Adrenal gland (tissue), 19 donors: ENCODE measurements at places on chromosomes 11 and 22.
A peak's percentile ranks its signal among the peaks of the same experiment; 100 is the strongest.

DNA sequence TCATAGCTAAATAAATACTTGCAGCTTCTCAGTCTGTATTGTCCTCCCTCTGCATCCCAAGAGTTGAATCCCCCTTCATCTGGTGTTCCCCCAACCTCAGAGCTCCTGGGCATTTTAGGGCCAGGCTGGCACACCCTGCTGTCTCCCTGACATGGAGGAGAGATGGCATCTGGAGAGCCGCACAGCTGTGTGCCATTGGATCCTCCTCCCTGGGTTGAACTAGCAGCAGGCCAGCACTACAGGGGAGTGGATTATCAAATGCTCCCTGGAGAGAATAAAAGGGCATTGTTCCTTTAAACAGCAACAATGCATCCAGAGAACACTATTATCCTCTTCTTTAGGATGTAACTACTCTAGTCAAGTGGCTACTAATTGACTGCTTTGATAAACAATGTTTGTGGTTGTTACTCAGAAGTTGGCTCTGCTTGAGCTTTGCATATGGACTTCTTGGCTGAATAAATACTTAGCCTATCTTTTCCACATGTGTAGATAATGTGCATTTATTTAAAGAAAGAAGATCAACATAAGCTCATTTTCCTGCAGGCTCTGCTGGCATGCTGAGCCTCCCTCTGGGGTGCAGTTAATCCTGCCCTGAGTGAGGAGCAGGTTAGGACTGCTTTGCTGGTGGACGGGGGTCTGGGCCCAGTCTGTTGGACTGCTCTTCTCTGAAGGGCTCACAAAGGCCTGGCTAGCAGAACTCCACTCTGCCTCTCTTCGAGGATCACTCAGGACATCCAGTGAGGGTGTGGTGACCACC lies 897.2 kb downstream of the TBC1D22A start:
- DNase-seq: no peak

- DNase-seq: peak; percentile 95
These were observed 1.0 kb upstream of the SESN3 start for GRCh38 chr11:95231881-95232605.

DNA sequence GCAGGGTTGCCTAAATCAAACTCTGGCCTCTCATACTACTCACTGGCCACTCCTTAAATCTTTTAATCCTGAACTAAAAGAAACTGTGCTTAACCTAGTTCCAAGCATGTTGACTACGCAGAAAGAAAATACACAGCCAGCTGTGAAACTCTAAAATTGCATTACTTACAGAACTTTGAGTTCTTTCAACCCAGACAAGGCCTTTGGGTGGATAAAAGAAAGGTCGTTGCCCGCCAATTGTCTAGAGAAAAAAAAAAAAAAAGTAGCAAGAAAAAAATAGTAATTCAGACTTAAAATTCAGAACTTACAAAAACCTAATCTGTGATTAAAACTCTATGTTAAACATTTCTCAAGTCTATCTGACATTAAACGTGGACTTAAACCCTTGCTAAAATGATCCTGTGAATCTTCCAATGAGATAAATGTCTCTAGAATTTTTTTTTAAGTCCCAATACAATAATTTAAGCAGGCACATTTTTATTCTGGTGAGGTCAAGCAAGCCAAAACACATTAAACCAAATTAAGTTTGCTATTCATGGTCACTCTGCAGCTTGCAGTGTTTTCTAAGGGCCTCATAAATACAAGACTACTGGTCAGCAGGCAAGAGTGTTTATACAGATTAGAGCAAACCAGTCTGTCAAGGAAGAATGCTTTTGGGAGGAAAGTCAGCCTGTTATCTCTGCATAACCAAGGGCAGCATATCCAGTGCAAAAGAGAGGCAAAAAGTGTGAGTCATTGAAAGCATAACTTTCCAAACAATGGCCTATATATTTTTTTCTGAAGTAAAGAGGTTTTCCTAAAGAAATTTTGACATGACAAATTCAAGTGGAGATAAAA lies 29.5 kb upstream of the CCDC34 start:
- no peak for DNase-seq

DNA sequence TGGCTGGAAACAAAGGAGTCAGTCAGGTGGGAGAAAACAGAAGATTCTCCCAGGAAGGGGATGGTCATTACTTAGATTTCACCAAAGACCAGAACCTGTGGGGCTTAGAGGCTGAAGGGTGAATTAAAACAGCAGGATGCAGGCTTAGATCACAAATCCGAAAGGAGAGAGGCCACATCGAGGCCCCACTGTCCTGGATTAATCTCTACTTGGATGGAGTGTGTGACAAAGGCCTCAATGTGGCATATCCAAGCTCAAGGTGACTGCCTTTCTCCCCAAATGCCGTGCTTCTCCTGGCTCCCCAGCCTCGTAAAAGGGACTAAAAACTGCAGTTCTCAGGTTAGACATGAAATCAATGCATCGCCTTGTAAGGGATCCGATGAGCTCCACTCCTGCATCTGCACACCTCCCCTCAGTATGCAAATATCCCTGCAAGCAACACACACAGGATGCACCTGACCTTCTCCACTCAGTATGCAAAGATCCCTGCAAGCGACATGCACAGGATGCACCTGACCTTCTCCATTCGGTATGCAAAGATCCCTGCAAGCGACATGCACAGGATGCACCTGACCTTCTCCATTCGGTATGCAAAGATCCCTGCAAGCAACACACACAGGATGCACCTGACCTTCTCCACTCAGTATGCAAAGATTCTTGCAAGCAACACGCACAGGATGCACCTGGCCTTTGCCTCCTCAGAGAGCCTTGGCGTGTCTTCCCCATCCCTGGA lies 447.4 kb downstream of the BRD1 start:
- DNase-seq: no peak

- DNase-seq: no peak
These were observed 10.3 kb upstream of the PNPLA5 start for GRCh38 chr22:43901976-43902643.

DNA sequence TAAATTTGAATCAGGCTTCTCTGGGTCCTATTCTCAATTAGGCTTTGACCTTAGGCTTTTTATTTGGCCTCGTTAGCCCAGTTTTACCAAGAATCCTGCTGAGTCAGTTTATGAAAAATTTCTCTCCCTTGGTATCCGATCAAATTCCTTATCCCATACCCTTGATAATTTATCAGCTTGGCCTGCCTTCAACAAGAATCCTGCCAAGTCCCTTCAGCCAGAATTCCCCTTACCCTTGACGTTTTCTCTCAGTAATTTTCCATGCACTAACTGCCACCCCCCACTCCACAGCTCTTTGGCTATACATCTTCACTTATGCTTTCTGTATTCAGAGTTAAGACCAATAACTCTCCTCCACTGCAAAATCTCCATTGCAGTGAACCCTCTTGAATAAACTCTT lies 811.0 kb upstream of the CCDC90B start:
- DNase-seq: peak; percentile 61

- no peak for DNase-seq
These were observed 49.8 kb downstream of the SMCO4 start for GRCh38 chr11:93493252-93493897.

GRCh38 chr11:113540416-113541330 lies 65.5 kb upstream of the DRD2 start:
- DNase-seq: no peak

GRCh38 chr22:32985899-32986765 lies 72.0 kb downstream of the SYN3 start:
- peak; percentile 82 for DNase-seq

DNA sequence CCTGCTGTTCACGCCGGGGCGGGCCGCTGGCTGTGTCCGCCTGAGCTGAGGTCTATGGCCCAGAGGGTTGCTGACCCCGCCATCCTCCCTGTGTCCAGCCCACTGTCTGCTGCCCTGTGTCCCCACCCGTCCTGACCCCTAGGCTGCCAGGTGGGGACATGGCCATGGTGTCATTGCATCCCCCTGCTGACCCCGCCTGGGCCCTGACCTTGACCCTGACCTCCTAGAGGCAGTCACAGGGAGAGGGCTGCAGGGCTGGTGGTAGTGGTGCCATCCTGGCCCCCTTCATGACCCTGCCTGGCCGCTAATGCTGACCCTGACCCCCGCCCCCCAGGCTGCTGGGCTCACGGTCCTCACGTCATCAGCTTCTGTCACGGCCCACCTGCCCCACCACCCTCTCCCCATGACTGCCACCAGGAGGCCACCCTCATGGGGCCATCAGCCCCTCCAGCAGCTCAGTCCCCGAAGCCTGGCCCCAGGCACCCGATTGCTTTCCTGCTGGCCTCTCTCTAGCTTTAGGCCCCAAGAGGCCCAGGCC lies 285.9 kb downstream of the BRD1 start:
- DNase-seq: no peak

DNA sequence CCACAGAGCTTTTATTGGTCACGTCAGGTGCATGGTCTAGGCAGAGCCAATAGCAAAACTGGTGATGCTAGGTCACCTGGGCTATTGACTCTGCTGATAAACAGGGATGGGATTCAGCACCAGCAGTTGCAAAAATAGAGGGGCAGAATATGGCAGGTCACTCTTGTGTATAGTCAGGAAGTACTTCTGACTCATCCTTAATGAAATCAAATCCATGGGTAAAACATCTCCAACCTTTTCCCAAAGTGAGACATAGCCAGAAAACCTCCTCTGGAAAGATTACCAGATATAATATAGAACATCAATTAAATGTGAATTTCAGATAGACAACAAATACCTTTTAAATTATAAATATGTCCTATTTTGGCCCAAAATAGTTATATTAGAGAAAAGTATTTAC lies 383.2 kb downstream of the METTL15 start:
- DNase-seq: no peak

- DNase-seq: no peak
These were observed 39.9 kb downstream of the MN1 start for GRCh38 chr22:27761665-27762064.

DNA sequence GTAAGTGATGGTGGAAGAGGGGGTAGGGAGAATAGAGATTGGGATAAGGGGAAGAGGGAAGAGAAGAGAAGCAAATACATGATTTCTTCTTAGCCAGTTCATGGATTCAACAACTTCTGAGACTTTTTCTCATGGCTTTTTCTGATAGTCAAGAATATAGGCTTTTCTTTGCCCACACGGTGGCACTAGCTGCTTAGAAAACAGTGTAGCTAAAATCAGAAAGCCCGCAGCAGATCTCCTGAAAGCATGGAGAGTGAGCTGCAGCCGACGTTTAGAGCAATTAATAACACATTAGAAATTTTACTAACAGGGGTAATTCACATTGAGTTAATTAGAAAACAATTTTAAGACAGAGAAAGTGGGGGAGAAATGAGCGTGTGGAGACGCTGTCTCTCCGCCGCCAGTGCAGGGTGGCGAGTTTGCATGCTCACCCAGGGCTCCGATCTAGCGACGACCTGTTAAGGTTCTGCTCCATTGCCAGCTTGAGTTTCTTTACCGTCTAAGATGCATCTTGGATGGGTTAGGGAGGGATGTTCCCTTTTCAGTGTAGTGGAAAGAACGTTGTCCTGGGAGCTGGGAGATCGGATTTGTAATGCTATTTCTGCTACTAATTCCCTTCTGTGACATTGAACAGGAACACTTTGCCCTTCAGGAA lies 3.3 kb upstream of the RAG1 start:
- peak; percentile 55 for DNase-seq

DNA sequence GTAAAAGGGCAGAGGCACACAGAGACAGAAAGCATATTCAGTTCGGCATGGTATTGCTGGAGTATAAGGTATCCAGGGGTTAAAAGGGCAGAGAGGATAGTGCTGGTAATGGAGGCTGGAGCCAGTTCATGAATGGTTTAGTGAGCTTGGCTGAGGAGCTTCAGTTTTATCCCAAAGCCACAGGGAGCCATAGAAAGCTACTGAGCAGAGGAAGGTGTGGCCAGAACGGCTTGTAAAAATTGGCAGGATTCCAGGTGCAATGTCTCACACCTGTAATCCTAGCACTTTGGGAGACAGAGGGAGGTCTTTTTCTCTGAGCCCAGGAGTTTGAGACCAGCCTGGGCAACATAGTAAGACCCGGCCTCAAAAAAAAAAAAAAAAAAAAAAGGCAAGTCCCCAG lies 186.1 kb downstream of the MYO18B start:
- no peak for DNase-seq

GRCh38 chr11:16373768-16374167 lies 17.4 kb upstream of the SOX6 start:
- DNase-seq: no peak

- no peak for DNase-seq
These were observed 15.5 kb upstream of the CTSD start for GRCh38 chr11:1779034-1779805.

DNA sequence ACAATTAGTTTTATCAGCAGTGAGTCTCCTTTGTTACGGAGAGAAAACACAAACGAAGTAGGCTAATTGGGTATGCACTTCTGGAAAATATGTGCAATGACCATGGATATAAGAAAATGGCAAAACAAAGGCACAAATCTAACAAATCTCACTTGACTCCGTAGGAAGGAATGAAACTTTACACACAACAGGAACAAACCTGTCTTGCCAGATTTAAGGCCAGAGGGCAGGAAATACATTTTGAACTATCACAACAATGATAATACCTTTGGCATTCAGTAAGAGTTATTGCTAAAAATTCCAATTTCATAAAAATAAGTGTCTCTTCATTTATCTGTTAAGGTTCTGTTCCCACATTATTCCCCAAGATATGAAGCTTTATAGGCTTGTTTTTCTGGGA lies 36.6 kb downstream of the SLC25A17 start:
- DNase-seq: no peak

DNA sequence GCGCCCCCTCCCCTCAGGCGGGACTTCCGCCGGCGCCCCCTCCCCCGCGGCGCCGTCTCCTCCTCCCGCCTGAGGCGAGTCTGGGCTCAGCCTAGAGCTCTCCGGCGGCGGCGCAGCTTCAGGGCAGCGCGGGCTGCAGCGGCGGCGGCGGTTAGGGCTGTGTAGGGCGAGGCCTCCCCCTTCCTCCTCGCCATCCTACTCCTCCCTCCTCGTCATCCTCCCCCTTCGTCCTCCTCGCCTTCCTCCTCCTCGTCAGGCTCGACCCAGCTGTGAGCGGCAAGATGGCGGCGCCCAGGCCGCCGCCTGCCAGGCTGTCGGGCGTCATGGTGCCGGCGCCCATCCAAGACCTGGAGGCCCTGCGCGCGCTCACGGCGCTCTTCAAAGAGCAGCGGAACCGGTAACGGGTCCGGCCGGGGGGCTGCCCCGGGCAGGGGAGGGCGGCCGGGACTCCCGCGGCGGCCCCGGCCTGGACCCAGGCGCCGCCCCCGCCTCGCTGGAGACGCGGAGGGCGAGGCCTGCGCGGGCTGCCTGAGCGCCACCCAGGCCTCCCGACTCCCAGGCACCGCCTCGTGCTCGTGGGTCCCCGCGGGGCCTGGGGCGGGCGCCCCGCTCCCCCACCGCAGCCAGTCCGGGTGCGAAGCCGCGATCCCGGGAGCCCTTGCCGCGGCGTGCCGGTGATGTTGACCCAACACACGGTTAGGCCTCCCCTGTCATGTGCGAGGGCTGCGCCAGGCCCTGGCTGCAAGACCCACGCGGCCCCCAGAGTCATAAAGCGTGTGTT lies at the start of gene ATXN10:
ATXN10 (plus strand) TSS at position 52 of the 781 bp plus-strand sequence; CDS start at position 282, 230 bp downstream.
- peak; percentile 71 for DNase-seq

DNA sequence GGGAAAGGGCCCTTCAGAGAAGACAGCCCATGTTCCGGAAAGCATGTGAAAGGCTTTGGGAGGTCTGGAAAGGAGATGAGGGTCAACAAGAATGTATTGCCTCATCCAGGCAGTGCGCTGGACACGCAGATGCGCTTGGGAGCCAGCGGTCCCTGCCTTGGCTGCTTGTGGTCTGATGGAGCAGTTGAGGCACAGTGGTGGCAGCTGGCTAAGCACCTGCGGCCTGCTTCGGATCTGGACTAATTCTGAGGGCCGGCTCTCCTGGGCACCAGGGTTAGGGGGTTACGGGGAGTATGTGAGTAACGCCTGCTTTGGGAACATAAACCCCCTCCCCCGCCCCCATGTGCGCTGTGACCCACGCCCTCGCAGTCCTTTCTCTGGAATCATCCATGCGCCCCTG lies 4.6 kb upstream of the TM7SF2 start:
- no peak for DNase-seq

- peak; percentile 83 for DNase-seq
These were observed 205.6 kb downstream of the ADAMTS15 start for GRCh38 chr11:130653838-130654636.
